ENCODE measurements at places on chromosomes 5 and 9.

- no peak for DNase-seq
Measured at GRCh38 chr9:108057421-108058134, 568.0 kb upstream of the KLF4 start.

DNA sequence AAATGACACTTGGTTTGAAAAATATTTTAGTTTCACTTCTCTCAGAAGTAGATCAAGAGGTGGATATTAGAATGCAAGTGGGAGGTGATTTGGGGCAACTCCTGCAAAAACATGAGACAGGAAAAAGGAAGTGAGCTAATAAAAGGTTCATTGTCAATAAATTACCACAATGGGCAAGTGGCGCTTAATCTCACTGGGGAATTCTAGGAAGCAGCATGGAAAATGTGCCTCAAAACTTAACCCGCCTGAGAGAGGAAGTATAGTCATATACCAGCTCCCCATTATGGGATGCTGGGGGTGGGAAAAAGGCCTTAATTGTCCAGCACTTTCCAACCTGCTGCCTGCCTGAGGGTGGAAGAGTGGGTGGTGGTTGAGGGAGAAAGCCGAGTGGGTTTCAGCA, 204.1 kb downstream of the ELAVL2 start:
- DNase-seq: no peak

DNA sequence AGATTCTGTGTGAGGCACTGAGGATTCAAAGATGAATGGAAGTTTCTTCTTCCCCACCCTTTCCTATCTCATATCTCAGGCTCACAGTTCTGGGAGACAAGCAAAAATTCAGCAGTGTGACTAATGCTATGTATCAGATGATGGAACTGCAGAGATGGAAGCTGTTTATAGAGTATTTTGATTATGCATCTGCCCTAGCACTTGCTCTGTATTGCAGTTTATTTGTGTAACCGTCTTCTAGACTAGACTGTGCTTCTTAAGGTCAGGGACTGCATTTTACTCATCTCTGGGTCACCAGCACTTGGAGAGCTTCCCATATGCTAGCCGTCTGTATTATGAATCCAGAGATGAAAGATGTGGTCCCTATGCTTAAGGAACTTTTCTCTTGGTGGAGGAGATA, 12.6 kb downstream of the CAVIN4 start:
- DNase-seq: no peak

GRCh38 chr9:89213396-89213880, 34.8 kb upstream of the SHC3 start:
- DNase-seq: no peak

DNA sequence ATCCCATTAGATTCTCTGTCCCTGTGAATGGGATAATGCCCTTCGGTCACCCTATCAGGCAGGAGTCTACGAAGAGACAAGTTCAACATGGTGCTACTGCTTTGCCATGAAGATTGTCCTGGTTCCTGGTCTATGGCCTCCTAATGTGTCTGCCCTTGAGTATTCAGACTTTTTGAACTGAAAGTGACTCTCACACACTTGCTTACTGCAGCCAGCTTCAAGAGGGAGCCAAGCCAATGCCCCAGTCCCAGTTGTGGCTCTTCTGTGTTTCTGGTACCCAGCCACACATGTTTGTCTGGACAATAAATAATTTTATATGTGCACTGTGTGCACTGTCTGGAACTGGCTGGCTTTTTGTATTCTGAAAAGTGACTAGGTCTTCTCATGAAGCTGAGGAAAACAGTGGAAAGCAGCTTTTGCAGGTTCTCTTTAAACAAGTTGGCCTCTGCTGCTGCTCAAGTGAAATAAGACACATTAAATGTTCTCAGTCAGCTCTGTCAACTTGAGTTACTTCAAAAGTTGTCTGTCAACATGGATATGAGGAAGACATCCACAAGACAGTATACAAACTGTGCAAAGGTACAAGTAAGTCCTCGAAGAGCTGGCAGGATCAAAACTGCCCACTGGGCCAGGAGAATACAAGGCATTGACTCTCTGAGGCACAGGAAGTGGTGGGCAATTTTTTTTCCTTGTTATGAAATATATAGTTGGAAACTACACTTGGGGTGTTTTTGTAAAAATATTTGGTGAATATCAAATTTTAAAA, 60.0 kb downstream of the ZNF608 start:
- DNase-seq: no peak

DNA sequence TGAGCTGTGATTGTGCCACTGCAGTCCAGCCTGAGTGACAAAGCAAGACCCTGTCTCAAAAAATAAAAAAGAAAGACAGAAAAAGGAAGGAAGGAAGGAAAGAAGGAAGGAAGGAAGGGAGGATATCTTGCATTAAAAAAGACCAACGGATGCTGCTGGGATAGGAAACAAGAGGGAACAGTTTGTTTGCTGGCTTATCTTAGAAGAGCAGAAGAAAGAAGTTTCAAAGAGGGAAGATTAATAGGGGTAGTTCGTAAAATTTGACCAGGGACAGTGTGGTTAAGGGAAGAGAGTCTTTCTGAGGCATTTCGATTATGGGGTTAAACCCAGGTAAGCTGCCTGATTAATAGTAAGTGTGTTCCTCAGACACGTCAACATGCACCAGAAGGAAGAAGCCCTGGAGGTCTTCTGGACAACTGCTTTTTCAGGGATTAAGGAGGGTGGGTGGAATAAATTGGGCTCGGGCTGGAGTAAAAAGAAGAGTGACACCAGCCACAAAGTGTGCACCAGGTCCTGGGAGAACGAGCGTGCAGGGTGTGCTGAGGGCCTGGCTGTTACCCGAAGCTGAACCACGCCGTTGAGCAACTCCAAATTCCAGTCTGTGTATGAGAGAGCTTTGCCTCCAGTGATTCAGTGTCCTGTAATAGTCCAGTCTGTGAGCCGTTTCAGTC, 24.8 kb downstream of the FYB1 start:
- no peak for DNase-seq

Measured in activated T-cell treated with anti-CD3 and anti-CD28 coated beads, Interleukin-2, amount 50 U/mL, for 72 hours (primary cell).